Right ventricle myocardium superior (tissue), 1 donor: ENCODE measurements at places on chromosomes 1 and 21. TPM values are rescaled to one million over a fixed set of nuclear protein-coding genes. Genes with fewer than 3 reads are reported as not detected.

Gene TOR1AIP2
- 42.8 TPM for total RNA-seq

Gene COA7
- 18.6 TPM for total RNA-seq

Gene PCAT6
- 1.0 TPM for total RNA-seq

Gene FTCD
- 1.9 TPM for total RNA-seq
